ENCODE measurements at places on chromosomes 5 and 9.

GRCh38 chr9:128244837-128245231, 31.0 kb downstream of the GOLGA2 start:
- no peak for DNase-seq

DNA sequence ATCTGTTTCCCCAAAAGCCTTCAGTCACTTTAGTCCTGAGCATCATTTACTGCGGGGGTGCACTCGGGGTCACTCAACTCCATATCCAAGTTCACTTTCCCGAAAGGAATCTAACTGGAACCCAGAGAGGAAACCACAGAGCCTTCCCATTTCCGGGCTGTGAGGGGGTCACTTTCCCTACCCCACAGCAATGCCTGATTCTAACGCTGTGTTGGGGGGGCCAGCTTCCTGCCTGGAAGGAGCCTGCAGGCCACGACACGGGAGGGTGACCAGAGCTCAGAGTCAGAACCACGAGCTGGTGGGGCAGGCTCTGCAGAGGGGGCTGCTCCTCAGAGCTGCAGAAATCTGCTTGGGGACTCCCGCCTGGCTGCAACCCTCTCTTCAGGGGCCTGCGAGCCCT, 20.3 kb downstream of the BRD9 start:
- no peak for DNase-seq

DNA sequence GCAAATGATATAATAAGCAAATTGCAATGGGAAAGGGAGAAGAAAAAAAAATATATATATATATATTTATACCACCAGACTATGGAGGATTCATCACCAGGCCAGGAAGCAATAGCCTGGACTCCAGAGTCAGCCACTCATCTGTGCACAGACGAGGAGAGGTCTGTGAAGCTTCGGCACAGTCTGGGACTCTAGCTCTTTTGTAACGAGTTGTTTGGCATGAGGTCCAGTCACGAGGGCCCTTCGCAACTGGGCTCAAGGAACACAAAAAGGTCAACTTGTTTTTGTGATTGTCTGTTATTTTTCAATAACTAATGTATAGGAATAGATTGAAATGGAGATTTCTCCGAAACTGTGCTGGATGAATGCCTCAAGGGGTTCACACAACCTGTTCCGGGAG, 14.7 kb upstream of the FGF1 start:
- no peak for DNase-seq

- peak; percentile 45 for DNase-seq
These were observed 12.0 kb upstream of the TOR2A start for GRCh38 chr9:127746959-127747569.

GRCh38 chr5:40001796-40002195, 577.0 kb upstream of the DAB2 start:
- DNase-seq: no peak

DNA sequence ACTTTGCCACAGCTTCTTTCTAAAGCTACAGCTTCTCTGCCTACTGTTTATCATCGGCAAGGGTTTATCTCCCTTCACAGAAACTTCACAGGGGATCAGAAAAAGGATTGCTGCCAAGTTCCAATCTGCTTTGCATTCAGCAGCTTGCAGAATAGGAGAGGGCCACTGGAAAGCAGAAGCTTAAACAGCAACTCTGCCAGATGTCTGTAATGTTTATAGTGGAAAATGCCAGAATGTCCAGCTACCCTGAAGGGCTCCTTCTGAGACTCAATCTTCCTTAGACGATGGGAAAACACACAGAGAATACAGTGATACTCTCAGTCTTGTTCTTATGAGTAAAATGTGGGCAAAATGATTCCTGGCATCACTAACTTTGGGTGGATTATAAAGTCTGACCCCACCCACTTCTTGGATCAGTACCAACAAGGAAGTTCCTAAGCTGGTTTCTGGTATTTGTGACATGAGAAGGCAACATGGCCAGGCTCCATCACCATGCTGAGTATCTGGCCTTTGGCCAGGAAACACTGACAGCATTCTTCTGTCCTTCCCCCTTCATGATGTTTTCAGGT, 19.0 kb downstream of the STOM start:
- no peak for DNase-seq

GRCh38 chr5:119470851-119471451, 18.7 kb downstream of the HSD17B4 start:
- peak; percentile 4 for DNase-seq
